Tongue (tissue), 3 donors: ENCODE measurements at places on chromosomes 12 and 14. TPM values are rescaled to one million over a fixed set of nuclear protein-coding genes. Genes with fewer than 3 reads are reported as not detected.

CEBPE gene
- total RNA-seq, result not detected

DHRS2 gene
- total RNA-seq, result not detected

HOXC12 gene
- total RNA-seq, result not detected

CPM gene
- 26.2 TPM for total RNA-seq

TGM1 gene
- 29.0 TPM for total RNA-seq

PLD4 gene
- total RNA-seq, result 7.7 TPM

KRT83 gene
- total RNA-seq, result not detected

RASAL1 gene
- total RNA-seq, result 3.8 TPM

SOAT2 gene
- not detected for total RNA-seq

GLT8D2 gene
- total RNA-seq, result 40.3 TPM

TAS2R42 gene
- total RNA-seq, result not detected
